ENCODE measurements at places on chromosomes 3 and 15. TPM values are rescaled to one million over a fixed set of nuclear protein-coding genes. Genes with fewer than 3 reads are reported as not detected.

The NR2E3 gene
- total RNA-seq: 0.17 TPM

GRCh38 chr3:144502402-144502801 lies 530.8 kb downstream of the DIPK2A start:
- DNase-seq: no peak

- no peak for DNase-seq
These were observed 271.2 kb downstream of the CD47 start for GRCh38 chr3:107819656-107820055.

The CNTN4 gene
- total RNA-seq: not detected

The IQCF5 gene
- not detected for total RNA-seq

DNA sequence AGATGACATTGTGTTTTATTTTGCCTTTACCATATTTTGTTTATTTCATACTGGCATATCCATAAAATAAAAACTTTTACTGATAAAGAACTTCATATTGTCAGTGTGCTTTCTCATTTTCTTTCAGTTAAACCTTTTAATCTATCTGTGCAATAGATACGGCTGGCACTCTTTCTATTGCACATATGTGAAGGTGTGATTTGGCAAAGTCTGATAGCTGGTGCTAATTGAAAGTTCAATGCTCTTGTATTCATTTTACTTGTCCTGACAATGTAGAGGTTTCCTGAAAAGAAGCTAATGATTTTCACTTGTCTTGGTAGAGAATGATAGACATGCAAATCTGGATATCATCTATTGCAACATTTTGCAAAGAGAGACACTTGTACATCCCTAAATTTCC lies 467.0 kb downstream of the NSUN3 start:
- DNase-seq: no peak

DNA sequence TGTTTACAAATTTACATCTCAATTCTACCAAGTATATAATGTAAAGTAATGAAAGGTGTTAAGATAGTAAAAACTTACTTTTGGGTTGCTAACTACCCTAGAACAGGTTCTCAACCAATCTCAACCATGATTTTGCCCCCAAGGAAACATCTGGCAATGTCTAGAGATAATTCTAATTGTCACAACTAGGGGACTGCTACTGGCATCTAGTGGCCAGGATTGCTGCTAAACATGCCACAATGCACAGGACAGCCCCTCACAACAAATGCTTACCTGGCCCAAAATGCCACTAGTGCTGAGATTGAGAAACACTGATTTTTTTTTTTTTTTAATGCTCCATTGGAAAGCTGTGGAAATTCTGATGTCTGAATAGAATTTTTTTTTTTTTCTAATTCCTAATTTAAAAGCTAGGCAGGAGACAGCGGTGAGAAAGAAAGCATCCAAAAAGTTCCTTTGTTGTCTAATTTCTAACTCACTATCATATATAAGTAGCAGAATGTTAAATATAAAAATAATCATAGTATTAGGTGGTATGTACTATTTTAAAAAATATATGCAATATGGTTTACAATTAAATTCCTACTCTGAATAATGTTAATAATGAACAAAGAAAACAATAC lies 81.5 kb downstream of the TJP1 start:
- DNase-seq: no peak

DNA sequence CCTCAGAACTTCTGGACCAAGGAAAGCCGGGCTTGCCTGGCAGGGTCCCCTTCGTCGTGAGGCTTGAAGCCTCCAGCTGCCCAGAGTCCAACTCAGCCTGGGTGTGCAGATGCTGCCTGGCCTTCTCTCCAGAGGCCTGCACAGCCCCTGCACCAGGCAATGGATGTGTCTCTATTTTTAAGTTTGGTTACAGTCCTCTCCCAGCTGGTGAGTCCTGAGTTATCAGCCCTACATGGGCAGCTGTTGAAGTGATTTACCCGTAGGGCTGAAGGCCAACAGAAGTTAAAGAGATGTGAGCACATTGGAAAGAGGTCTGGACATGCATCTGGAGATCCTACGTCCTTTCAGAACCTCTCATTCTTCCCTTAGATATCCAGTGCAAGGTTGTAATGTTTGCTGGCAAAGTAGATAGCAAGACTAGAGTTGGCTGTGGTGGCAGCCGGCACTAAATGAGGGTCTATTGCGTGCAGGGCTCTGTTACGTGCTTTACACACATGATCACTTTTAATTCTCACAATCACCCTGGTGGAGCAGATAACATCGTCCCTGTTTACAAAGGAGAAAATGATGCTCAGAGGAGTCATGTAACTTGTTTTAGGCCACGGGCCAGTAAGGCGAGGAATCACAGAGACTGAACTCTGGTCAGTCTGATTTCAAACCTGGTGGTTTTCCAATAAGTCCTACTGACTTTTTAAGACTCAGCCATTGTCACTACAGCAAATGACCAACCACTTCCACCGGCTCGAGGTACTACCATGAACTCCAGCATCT lies 9.9 kb downstream of the FYCO1 start:
- DNase-seq: no peak

GRCh38 chr3:73616056-73616455 lies 8.7 kb downstream of the PDZRN3 start:
- no peak for DNase-seq

The STARD9 gene
- total RNA-seq: 9.0 TPM

DNA sequence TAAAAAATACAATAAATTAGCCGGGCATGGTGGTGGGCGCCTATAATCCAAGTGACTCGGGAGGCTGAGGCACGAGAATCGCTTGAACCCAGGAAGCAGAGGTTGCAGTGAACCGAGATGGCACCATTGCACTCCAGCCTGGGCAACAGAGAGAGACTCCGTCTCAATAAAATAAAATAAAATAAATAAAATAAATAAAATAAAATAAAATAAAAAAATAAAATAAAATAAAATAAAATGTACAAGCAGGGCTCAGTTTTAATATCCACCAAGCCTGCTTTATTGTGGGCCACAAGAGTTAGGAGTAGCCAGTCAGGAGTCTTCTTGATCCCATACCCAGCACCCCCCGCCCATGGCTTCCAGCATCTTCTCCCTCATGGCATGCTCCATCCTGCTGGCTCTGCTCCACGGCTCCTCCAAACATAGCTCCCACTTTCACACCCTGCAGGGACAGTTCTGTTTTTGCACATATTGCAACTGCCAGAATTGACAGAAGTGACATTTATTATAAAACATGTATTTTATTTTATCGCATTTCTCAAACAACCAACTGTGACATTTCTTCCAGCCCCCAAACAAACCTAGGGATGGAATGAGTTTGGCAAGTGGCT lies 42.6 kb upstream of the RGMA start:
- no peak for DNase-seq

The EFCAB12 gene
- total RNA-seq: 0.27 TPM

DNA sequence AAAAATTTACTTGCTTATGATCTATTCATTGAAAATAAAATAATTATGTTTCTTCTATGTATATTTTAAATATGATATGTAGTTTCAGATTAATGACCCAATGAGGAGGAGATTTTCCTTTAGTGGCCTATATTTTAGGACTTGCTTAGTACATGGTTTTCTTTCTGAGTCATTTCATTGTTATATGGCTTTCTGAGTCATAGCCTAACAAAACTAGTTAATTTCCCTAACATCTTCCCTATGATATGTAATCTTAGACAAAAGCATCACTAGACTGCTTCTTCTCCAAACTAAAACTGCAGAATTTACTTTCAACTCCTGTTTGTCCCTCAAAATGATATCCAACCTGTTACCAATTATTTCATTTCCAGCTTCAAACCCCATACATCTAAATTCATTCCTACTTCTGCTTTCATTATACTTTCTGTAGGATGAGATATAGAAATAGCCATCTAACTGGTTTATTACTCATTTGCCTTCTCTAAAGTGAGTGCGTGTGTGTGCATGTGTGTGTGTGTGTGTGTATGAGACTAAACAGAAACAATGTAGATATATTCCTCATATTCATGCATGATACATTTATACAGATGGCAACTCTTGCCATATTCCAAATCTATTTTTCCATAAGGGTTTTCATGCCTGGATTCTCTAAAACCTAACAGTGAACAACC lies 915.0 kb upstream of the GBE1 start:
- DNase-seq: peak; percentile 53

GRCh38 chr3:63937661-63938651 lies 25.8 kb upstream of the SCAANT1 start:
- peak; percentile 84 for DNase-seq

DNA sequence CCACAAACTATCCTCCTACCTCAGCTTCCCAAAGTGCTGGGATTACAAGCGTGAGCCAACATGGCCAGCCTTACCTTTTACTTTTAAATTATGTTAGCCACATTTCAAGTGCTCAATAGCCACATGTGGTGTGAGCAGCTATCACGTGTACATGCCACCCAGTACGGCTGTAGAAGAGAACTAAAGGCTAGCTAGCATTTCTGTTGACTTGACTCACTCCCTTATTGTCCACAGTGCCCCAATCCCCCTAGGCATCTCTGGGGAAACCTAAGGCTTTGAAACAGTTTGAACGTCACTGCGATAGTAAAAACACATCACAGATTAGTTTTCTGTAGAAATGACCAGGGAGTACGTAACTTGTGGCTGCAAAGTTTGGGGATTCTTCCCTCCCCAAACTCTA lies 12.0 kb downstream of the C15orf40 start:
- no peak for DNase-seq

GRCh38 chr3:108820586-108820985 lies 2.0 kb upstream of the TRAT1 start:
- DNase-seq: no peak

GRCh38 chr3:60801307-60801706 lies 449.9 kb downstream of the FHIT start:
- DNase-seq: no peak

GRCh38 chr3:77134769-77135168 lies 94.9 kb downstream of the ROBO2 start:
- no peak for DNase-seq
